ENCODE measurements at places on chromosomes 12 and 14.

- no peak for DNase-seq
Measured at GRCh38 chr12:98533723-98534251, 18.4 kb downstream of the TMPO start.

GRCh38 chr12:4653257-4653656 lies 4.3 kb downstream of the NDUFA9 start:
- no peak for DNase-seq

DNA sequence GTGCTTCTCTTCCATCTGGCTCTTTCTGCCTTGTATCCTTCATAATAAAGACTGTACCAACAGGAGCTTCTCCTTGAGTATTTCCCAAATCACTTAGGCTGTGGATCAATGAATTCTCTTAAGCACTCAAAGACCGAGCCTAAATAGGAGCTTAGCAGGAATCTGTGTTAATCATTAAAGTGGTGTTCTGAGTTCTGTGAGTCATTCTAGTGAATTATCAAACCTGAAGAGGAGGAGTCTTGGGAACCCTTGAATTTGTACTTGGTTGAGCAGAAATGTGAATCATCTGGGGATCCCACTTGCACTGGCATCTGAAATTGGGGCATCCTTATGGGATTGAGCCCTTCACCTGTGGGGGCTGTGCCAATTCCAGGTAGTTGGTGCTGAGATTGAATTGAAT lies 946.2 kb downstream of the BCL11B start:
- no peak for DNase-seq

DNA sequence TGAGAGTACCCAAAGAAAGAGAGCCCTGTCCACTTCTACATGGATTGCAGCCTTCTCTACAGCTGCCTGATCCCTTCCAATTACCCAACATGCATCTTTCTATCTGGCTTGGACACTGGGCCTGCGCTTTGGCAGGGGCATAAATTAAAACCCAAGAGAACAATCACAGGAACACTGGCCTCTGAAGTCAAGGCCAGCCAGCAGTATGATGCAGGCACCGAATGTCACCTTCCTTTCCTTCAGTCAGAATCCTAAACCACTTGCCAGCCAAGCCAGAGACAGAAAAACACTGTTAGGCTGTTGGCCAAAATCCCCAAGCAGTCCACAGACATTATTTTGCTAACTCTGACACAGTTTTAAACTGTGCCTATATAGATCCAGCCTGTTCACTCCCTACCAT lies 113.7 kb downstream of the DUSP6 start:
- DNase-seq = no peak

GRCh38 chr12:12791756-12792369 lies 6.4 kb downstream of the APOLD1 start:
- DNase-seq = no peak

DNA sequence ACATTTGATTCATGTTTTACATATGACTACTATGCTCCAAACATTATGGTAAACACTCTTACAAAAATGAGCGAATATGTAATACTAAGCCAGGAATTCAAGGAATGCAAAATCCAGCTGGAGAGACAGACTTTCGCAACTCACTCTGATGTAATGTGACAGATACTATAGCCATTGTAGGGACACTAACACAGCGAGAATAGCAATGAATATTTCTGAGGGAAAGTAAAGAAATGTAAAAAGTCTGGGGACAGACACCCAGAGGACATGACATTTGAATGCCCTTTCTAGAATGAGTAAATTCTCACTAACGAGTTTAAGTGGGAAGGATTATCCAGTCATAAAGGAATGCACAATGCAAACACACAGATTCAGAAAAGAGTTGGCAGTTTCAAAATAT lies 121.9 kb downstream of the PIK3C2G start:
- no peak for DNase-seq

GRCh38 chr14:80364274-80364673 lies 153.0 kb upstream of the DIO2 start:
- no peak for DNase-seq

DNA sequence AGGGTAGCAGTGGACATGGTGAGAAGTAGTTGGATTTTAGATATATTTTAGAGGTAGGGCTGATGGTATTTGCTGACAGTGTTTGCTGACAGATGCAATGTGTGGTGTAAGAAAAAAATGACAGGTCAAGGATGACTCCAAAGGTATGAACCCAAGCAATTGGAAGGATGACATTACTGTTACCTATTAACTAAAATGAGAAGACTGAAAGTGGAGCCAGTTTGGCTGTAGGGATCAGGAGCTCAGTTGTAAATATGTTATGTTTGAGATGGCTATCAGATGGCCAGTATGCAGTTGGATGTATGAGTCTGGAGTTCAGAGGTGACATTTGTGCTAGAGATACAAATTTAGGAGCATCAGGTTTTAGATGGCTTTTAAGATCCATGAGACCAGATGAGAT lies 17.4 kb upstream of the SERPINA6 start:
- no peak for DNase-seq

GRCh38 chr12:13538136-13538535 lies 341.6 kb downstream of the EMP1 start:
- no peak for DNase-seq

DNA sequence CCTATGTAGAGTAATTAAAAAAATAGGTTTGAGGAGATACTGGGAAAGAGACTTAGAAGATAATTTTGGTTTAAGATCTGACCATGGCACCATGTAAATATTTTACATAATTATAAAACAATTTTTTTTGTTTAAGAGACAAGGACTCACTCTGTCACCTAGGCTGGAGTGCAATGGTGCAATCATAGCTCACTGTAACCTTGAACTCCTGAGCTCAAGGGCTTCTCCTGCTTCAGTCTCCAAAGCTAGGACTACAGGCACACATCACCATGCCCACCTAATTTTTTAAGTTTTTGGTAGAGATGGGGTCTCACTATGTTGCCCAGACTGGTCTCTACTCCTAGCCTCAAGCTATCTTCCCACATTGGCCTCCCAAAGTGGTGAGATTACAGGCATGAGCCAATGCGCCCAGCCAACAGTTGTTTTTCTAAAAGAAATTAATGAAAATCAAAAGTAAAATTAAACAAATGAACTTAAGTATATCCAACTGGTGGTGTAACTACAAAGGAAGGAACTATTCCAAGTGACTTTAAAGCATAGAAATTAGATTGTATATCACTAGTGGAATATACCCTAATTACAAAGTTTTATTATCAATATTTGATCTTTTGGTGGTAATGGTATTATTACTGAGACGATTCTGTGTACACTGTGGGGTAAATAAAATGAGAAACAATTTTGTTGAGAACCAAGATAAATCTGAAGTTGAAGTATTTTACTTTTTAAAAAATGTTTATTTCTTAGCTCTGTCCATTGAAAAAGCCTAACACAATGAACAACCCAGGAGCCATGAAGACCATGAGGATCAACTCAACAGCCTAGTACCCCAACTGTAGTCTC lies 29.1 kb downstream of the COCH start:
- DNase-seq = no peak

GRCh38 chr12:112170376-112170775 lies 45.0 kb downstream of the TRAFD1 start:
- peak; percentile 34 for DNase-seq

- no peak for DNase-seq
Measured at GRCh38 chr12:76078748-76079147, 5.7 kb downstream of the NAP1L1 start.

GRCh38 chr12:119649202-119649808 lies 18.6 kb upstream of the PRKAB1 start:
- DNase-seq = peak; percentile 32

- no peak for DNase-seq
Measured at GRCh38 chr12:108612788-108613282, 15.0 kb upstream of the TMEM119 start.

DNA sequence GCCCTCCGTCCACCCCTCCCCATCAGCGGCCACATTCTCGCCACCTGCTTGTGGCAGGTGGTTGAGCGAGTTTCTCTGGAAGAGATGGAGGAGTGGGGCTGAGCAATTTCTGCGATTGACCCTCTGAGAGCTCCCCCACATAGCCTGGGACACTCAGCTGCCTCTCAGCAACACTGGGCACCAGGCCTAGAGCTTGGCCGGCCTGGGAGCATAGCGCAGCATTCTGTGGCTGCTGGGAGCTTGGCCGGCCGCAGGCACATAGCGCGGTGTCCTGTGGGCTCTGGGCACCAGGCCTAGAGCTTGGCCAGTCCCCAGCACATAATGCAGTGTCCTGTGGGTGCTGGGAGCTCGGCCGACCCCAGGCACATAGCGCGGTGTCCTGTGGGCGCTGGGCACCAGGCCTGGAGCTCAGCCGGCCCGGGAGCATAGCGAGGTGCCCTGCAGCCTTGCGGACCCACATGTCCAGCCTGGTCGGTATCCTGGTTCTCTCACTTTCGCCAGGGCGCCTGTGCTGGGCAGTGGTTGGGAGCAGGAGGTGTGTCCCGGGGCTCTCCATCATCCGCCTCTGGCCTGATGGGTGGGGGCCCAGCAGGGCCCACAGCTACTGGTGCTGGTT lies 43.8 kb downstream of the LRCOL1 start:
- no peak for DNase-seq

DNA sequence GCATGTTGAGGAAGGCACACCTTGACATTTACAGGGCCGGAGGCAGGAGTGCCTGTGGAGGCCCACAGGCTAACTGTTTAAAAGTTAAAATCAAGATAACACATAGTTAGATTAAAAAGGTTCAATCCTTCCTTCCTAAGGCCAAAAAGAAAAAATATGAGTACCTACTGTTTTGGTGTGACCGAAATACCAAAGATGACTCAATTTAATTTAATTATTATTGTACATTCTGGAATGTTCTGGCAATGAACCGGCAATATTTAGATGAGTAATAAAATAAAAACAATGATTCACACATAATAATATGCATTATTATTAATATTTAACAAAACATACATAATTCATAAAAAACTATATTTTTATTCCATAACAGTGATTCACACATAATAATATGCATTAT lies 136.8 kb upstream of the NTF3 start:
- no peak for DNase-seq

DNA sequence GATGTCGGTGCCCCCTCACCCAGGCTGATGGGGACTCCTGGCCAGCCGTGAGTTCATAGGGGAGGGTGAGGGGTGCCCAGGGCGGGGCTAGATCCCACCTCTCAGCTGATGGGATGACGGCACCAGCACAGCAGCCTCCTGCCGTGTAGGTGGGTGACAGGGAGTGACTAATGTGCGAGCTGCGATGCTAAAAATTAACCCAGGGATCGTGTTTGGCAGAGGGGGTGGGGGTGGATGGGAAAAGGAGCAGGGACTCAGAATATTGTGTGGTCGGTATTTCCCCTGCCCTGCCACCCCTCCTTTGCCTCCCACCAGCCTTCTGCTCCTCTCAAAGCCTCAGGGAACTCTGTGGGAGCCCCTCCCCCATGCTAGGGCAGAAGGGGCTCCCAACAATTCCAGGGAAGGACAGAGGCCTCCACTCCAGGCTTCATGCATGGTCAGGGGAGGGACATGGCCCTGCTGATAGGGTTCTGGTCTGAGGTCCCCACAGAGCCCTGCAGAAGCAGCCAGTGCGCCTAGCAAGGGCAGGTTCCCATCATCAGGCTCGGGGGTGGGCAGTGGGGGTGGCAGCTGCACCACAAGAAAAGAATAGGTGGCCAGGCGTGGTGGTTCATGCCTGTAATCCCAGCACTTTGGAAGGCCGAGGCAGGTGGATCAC lies 12.5 kb downstream of the TAMALIN start:
- no peak for DNase-seq

GRCh38 chr12:52190860-52191729 lies 719 bp downstream of the KRT80 start:
- DNase-seq = no peak

GRCh38 chr14:96205978-96206360 lies 1.3 kb downstream of the BDKRB2 start:
- DNase-seq = no peak

- no peak for DNase-seq
Measured at GRCh38 chr12:68559246-68559645, 51.5 kb upstream of the RAP1B start.

GRCh38 chr12:65466911-65467310 lies 188.4 kb downstream of the MSRB3 start:
- no peak for DNase-seq

- no peak for DNase-seq
Measured at GRCh38 chr12:130739571-130739970, 23.5 kb upstream of the RIMBP2 start.

GRCh38 chr12:31033146-31033545 lies 40.5 kb upstream of the DDX11 start:
- DNase-seq = no peak

- no peak for DNase-seq
Measured at GRCh38 chr12:24078318-24078765, 128.9 kb upstream of the SOX5 start.

GRCh38 chr12:124499898-124500244 lies 67.5 kb downstream of the NCOR2 start:
- no peak for DNase-seq

- no peak for DNase-seq
Measured at GRCh38 chr12:32431025-32431424, 31.7 kb downstream of the FGD4 start.

- no peak for DNase-seq
Measured at GRCh38 chr14:70894868-70895267, 12.4 kb upstream of the PCNX1 start.

GRCh38 chr14:94992046-94992445 lies 165.3 kb downstream of the DICER1 start:
- no peak for DNase-seq

DNA sequence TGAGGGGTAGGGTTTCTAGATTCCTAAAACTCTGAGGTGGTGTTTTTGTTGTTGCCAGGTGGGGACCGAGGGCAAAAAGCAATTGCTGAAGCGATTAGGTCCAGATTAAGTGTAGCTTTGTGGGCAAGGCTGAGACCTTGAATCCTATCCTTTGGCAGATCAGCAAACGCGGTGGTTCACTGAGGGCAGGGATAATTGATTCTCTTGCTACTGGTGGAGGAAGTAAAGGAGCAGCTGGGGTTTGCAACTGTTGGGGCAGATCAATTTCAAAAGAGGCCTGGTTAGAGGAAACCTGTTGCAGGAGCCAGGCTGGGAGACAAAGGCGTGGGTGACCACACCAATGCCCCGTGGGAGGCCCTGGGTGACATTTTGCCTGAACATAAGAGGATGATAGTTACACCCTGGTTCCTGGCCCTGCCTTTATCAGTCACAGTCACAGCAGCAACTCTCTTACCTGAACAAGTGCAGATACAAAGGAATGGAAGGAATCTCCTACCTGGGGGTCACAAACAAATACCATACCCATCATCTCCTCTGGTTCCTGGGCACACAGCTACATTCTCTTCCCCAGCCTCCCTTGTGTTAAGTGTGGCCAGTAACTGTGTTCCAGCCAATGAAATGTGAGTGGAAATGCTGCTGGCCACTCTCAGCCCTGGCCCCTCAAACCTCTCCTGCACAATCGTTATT lies 43.3 kb upstream of the RASSF3 start:
- DNase-seq = no peak

GRCh38 chr14:56378046-56378445 lies 201.6 kb upstream of the TMEM260 start:
- DNase-seq = no peak

- peak; percentile 57 for DNase-seq
Measured at GRCh38 chr12:70576341-70577282, 60.6 kb downstream of the PTPRB start.

- no peak for DNase-seq
Measured at GRCh38 chr14:73878436-73878835, 8.2 kb upstream of the ZNF410 start.
